ENCODE measurements at places on chromosomes 1 and 21. TPM values are rescaled to one million over a fixed set of nuclear protein-coding genes. Genes with fewer than 3 reads are reported as not detected.

TRIM63 gene
- total RNA-seq, result not detected

CAMK1G gene
- not detected for total RNA-seq

ADAM30 gene
- not detected for total RNA-seq

RAB7B gene
- 0.78 TPM for total RNA-seq

MPL gene
- total RNA-seq, result not detected

MYOG gene
- total RNA-seq, result not detected

TNNT2 gene
- not detected for total RNA-seq

NFASC gene
- not detected for total RNA-seq

FBXO28 gene
- total RNA-seq, result 39.7 TPM

LRP8 gene
- 17.6 TPM for total RNA-seq

CDK18 gene
- 1.3 TPM for total RNA-seq

PTGER3 gene
- not detected for total RNA-seq

NPPA gene
- not detected for total RNA-seq

All from CD4-positive, alpha-beta memory T cell (primary cell).